Ureter (tissue), 1 donor: ENCODE measurements at places on chromosomes 2 and 18. TPM values are rescaled to one million over a fixed set of nuclear protein-coding genes. Genes with fewer than 3 reads are reported as not detected.

DNA sequence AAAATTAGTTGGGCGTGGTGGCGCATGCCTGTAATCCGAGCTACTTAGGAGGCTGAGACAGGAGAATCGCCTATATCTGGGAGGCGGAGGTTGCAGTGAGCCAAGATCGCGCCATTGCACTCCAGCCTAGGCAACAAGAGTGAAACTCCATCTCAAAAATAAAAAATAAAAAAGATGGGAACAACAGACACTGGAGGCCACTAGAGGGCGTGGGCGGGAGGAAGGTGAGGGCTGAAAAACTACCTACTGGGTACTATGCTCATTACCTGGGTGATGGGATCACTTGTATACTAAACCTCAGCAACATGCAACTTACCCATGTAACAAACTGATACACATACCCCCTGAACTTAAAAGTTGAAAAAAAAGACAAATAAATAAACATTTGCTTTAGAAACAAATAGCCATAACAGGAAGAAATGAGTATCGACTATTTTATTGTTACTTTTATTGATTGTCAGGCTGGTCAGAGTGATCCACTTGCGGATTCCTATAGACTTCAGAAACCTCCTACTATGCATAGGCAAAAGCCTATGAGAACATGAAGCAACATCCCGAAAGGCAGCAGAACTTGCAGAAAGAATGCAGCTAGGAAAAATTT, 61.0 kb downstream of the TMEM163 start:
- no peak for DNase-seq

DNA sequence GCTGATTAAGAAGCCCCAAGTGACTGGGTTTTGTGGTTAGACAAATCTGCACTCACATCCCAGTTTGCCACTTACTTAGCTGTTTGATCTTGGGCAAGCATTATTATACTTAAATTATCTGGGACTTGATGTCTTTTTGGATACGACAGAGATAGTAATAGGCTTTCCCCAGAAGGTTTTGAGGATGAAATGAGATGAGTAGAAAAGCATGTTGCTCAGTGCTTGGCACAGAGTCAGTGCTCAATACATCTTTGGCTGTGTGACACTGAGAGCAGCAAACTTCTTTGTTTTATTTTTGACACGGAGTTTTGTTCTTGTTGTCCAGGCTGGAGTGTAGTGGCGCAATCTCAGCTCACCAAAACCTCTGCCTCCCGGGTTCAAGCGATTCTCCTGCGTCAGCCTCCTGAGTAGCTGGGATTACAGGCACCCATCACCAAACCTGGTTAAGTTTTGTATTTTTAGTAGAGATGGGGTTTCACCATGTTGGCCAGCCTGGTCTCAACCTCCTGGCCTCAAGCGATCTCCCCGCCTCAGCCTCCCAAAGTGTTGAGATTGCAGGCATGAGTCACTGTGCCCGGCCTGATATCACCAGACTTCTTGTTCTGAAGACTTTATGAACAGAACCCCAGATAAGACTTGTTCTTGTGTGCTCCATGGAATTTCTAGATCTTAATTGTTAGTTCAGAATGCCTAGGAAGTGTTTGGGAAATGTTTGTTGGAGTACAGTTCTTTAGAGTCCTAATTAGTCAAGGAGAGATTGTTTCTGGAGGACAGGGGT, 521.2 kb downstream of the SLC4A3 start:
- no peak for DNase-seq

DNA sequence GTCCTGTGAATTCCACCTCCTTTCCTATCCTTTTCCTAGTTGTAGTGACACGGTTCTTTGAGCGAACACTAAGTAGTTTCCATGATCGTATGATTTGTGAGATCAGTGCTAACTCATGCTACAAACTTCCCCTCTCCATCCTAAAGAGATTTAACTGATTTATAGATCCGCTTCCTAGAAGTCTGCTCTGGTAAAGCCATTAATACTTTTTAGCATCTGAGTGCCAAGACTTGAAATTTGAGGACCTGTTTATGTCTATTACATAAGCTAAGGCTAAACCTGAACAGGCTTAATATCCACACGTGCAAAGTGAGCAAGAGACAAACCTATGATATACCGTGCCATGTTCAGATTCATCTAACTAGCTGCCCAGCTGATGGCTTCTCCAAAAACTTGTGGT, 14.9 kb downstream of the PROKR1 start:
- DNase-seq, result no peak

DNA sequence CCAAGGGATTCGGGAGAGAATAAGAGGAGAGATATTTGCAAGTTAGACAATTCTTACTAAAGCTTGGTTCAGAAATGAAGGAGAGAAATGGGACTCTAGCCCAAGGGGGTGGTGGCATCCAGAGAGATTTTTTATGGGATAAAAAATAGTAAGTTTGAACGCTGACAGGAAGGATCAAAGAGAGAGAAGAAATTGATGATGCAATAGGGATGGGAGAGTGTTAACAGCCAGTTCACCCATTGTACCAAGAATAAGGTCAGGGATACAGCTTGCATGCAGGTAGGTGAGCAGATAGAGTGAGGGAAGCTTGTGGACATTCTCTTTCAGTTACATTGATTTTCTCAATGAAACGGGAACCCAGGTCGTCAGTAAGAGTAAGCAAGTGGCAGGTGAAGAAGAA, 1.2 kb upstream of the ARHGAP25 start:
- DNase-seq, result no peak

GRCh38 chr2:225806105-225806504, 406.6 kb downstream of the NYAP2 start:
- no peak for DNase-seq

DNA sequence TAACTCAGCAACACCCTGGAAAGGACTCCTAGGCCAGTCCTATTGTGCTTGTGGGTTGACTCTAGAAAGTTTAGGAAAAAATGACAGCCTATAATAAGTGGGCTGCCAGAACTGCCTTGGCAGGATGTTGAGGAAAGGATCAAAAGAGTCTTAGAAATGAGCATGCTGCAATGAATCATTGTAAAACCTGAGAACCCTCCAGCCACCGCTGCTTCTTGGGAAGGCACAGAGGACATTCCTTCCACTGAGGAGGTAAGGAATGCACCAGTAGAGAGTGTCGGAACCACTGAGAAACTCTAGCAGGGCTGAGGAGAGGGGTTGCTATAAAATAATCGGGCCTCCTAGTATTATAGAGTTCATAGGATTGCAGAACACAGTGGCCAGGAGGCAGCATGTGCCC, 146.7 kb upstream of the SMIM21 start:
- no peak for DNase-seq

DNA sequence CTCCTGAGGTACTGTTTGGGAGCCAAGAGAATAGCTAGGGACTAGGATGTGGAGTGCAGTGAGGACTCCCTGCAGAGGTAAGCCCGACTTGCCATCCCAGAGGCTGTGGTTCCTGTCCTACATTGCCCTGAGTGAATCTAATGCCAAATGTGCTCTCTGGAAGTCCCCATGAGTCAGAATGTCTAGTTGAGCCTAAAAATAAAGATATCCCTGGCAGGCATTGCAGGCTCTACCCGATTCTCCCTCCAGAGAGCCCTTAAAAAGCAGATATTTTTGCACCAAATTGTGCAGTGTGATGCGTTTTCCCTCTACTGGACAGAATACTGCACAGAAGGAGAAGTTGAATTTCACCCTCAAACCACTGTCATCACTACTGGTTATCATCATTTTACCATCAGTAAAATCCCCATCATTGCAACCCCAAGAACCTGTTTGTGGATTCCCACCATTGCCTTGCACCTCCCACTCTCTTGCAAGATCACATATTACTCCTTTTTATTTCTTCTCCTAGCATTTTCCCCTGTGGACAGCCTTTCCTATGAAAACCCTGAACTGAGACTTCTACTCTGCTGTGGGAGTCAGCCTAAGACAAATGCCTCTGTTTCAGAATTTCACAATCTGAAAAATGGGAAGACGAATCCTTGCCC, 98.0 kb downstream of the MARCHF4 start:
- DNase-seq, result no peak

GRCh38 chr18:14945984-14946383, 198.0 kb downstream of the ANKRD30B start:
- peak; percentile 27 for DNase-seq

DNA sequence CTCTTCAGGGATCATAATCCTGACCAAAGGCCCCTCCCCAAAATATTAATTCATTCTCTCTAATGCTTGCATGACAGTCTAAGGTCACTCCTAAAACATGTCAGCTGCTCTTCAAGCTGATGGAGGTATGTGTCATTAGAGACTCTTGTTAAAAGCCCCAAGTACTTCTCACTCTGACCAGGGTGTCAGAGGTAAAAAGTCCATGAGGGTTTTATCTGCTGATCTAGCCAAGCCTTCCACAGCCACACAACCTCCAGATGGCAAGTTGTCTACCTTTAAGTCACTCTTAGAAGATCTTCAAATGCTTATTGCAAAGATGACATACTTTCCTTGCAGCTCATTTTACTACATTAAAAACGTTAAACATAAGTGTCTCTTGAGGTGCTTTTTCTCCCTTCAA, 83.6 kb upstream of the ETAA1 start:
- DNase-seq, result no peak

ALK gene
- 0.36 TPM for total RNA-seq

DNAJC5G gene
- total RNA-seq, result not detected
